HFFc6 (cell line): ENCODE measurements at places on chromosomes 1 and 21. TPM values are rescaled to one million over a fixed set of nuclear protein-coding genes. Genes with fewer than 3 reads are reported as not detected.

- no peak for DNase-seq
These were observed 507.1 kb downstream of the BRINP3 start for GRCh38 chr1:189970331-189971230.

GRCh38 chr1:31768939-31769704 lies 5.0 kb upstream of the ADGRB2 start:
- DNase-seq = no peak

CAPN8 gene
- not detected in 3 replicates for total RNA-seq

DNA sequence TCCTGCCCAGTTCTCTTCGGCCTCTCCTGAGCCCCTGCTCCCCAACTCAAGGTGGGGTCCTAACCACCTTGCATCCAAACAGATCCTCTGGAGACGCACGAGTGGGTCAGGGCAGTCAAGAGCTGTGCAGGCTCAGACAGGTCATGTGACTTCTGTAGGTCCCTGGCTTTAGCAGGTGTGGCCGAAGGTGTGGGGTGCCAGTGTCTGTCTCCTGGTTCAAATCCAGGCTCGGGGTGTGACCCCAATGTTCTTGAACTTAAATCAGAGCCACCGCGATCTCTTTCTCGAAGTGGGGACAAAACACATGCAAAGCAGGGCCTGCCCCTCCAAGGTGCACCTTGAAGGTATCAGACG lies 27.4 kb upstream of the ECE1 start:
- DNase-seq = no peak

SHC1 gene
- 368 to 461 TPM (median 404 TPM) in 3 replicates for total RNA-seq

SAMD11 gene
- total RNA-seq = 20.6 to 31.0 TPM (median 29.2 TPM) in 3 replicates

DNASE2B gene
- total RNA-seq = not detected in 3 replicates

- DNase-seq = no peak
These were observed 54.2 kb upstream of the NFIA start for GRCh38 chr1:61028136-61028535.
